H1 (cell line): ENCODE measurements at places on chromosomes 4 and X. TPM values are rescaled to one million over a fixed set of nuclear protein-coding genes. Genes with fewer than 3 reads are reported as not detected.

DNA sequence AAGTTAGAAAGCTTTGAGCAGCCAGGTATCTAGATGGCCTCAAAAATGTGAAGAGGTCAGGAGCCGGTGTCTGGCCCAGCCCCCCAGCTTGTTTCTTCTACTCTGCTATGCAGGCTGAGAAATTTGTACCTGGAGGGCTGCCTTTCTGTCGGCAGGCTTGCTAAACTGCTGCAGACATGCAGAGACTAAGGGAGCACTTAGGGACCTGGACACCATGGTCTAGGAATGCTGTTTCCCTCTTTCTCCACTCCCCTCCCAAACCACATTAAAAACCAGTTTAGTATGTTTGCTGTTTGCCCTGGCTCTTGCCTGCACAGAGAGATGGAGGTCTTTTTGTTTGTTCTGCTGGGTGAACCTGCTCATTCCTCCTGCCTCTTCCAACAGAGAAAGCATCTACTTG lies 157.1 kb upstream of the DGKK start:
- DNase-seq: no peak

Gene NDP
- 0.29 and 0.82 TPM in 2 replicates for total RNA-seq

Gene BRS3
- total RNA-seq: not detected in 2 replicates

- no peak for DNase-seq
Observed at GRCh38 chrX:38850807-38851544, 49.7 kb downstream of the MID1IP1 start.

Gene CHST7
- total RNA-seq: 14.1 and 15.3 TPM in 2 replicates

DNA sequence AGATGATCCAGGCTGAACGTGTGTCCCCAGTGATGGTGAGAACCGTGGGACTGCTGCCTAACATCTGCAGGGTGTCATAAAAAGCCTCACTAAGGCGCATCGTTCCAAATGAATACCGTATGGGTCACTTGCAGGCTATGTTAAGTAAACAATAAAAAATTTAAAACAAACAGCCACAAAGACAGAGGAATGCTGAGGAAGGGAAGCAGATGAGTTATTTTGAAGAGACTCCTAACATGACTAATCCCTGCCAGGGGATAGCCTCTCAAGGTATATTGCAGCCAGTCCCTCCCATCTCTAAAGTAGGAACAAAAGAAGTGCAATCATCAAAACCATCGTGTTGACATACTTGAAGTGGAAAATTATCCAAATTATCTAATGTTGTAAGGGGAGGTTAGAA lies 83.8 kb downstream of the UNC5C start:
- DNase-seq: no peak

DNA sequence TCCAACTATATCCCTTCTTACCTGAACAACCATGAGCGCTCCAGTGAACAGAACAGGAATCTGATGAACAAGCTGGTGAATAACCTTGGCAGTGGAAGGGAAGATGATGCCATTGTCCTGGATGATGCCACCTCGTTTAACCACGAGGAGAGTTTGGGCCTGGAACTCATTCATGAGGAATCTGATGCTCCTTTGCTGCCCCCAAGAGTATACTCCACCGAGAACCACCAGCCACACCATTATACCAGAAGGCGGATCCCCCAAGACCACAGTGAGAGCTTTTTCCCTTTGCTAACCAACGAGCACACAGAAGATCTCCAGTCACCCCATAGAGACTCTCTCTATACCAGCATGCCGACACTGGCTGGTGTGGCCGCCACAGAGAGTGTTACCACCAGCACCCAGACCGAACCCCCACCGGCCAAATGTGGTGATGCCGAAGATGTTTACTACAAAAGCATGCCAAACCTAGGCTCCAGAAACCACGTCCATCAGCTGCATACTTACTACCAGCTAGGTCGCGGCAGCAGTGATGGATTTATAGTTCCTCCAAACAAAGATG lies 870.2 kb downstream of the ADGRL3 start:
- no peak for DNase-seq
